Stimulated activated CD4-positive, alpha-beta T cell treated with anti-CD3 and anti-CD28 coated beads, Interleukin-4, amount 100 ng/mL, for 48 hours (primary cell): ENCODE measurements at places on chromosomes 12 and 14.

- no peak for DNase-seq
Measured at GRCh38 chr14:70660967-70661893, 19.5 kb downstream of the TTC9 start.

DNA sequence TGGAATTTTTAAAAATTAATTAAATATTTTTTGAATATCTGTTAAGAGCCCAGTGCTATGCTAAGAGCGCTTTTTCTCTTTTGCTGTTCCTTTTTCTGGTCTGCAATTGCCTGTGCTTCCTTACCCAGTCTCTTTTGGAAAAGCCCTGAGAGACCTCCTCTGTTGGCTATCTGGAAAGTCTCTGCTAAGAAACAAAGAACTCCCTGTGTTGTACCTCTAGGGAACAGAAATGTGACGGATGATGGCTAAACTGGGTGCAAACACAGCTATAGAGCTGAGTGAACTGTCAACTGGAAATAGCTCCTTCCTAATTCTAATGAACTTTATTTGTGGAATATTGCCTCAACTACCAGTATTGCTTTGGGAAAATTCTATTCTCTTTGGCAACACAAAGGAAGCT lies 261.6 kb upstream of the NOVA1 start:
- DNase-seq: no peak

- no peak for DNase-seq
Measured at GRCh38 chr14:35123388-35123703, 994 bp downstream of the PRORP start.

DNA sequence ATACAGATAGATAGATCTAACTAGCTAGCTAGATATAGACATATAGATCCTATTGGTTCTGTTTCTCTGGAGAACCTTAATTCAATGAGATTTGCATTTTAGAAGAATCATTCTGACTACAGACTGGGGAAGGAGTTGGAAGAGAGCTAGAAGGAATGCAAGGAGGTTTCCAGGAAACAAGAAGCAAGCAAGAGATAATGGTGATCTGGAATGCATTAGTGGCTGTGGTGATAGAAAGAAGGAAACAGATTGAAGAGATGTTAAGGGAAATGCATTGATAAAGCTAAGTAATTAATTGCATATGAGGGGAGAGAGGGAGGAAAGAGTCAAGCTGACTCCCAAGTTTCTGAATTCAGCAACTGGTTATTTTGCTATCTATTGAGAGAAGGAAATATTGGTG lies 42.7 kb downstream of the DBX2 start:
- no peak for DNase-seq

DNA sequence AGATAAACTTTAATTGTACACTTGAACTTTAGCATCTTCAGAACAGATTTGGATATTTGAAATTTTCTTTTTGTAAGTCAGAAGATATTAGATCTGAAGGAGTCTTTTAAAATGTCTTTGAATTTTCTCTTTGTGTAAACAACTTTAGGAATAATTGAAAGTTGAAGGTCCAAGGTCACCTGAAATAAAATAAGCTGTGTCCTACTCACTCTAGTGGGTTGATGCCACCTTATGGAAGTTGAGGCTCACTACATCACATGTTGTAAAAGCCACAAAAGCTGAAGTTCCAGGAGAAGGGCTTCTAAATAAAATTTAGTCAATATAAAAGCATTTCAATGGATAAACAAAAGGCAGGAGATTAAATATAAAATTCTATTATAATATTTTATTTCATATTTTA lies 122.0 kb upstream of the ATXN7L3B start:
- no peak for DNase-seq

DNA sequence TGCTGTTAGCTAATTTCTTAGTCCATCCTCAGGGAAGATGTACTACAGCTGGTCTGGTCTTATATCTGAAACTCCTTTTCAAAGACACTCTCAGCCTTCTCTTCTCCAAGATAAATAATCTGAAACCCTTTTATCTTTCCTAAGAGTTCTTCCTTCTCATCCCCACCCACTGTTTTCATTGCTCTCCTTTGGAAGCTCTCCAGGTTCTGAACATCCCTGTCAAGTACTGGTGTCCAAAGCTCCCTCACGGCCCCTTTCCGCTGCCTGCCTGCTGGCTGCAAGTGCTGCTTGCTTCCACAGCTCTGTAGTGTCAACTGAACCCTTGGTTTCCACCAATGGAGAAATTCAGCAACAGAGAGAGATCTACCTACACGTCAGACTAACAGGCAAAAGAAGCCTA lies 6.6 kb upstream of the SLC6A13 start:
- DNase-seq: no peak

- no peak for DNase-seq
Measured at GRCh38 chr12:91178139-91178561, 4.5 kb downstream of the DCN start.

DNA sequence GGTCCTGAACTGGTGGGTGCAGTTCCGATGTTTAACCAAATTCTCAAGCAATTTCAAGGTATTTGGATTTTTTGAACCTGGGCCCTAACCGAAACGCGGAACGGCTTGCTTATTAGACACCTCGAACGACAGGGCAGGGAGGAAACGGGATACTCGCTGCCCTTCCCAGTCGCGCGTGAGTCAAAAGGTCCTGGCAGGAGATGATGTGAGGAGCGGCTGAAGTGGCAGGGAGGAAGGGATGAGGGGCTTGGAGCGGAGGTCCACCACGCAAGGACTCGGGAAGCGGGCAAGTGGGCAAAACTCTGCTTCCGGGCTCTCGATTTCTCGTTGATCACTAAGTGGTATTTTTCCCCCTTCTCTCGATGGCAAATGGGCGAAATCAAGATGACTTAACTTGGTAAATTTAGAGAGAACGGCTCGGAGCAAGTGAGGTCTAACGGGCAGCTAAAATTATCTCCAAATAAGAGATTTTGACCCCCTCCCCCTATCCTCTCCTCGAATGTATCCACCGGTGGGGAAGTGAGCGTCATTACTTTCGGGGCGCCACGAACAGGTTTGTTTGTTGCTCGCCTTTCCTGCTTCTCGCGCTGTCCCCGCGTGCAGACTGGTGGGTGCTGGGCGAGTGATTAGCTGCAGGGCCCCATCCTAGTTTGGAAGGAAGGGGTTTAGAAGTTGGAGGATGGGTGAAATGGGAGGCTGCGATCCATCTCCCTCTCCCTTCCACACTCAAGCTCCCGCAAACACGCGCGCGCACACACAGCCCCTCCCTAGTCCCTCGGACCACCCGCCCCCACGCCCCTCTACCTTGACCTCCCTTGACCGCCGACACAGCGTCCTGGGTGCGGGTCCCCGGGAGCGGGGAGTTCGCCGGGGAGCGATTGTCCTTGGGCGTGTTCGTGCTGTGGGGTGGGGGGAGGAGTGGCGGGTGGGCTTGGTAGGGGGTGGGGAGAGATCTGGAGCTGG lies 986 bp upstream of the NTF3 start:
- no peak for DNase-seq

- no peak for DNase-seq
Measured at GRCh38 chr12:77060883-77061240, 4.5 kb downstream of the E2F7 start.

DNA sequence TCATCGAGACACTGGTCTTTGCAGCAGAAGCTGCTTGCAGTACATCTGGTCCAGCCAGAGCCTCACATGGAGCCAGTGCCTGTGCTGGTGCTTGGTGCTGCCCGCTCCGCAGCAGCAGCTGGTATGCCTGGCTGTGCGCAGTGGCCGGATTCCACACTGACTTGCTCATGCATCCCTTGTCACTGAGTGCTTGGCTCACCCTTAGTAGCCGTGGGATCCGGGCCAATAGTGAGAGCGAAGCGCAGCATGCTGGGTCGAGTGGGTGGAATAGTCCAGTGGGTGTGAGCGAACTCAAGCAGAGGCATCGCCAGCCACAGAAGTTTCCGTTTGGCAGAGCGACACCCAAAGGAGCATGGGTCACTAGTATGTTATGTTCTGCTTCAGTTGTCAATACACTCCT lies 10.1 kb upstream of the FBXO33 start:
- no peak for DNase-seq

- DNase-seq: no peak
Measured at GRCh38 chr14:94941311-94941710, 171.4 kb upstream of the GSC start.

- no peak for DNase-seq
Measured at GRCh38 chr12:127077262-127078045, 1189.5 kb upstream of the TMEM132C start.

GRCh38 chr12:88590851-88591250 lies 10.6 kb upstream of the KITLG start:
- DNase-seq: no peak

- no peak for DNase-seq
Measured at GRCh38 chr14:35821564-35822411, 4.3 kb upstream of the BRMS1L start.

GRCh38 chr14:87698481-87698880 lies 294.5 kb downstream of the GALC start:
- no peak for DNase-seq

GRCh38 chr14:44369401-44370123 lies 137.5 kb downstream of the FSCB start:
- DNase-seq: no peak

DNA sequence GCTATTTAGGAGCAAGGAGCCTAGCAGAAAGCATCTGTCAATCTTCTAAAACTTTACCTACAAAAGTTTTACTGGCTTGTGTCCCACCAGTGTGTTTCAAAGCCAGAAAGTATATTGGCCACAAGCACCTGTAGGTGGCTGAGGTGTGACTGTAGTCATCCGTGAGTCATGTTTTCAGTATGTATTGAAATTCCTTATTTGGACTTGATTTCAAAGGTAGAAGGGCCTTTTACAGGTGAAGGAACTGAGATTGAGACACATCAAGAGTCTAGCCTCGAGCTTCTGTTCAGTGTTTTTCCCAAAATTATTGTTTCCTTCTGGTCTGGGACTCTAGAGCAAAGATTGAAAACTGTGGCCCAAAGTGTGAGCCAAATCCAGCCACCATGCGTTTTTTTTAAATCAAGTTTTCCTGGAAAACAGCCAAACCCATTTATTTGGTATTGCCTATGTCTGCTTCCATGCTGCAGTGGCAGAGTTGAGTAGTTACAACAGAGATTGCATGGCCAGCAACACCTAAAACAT lies 195.3 kb upstream of the BCL2L14 start:
- DNase-seq: no peak

- no peak for DNase-seq
Measured at GRCh38 chr12:68304626-68305025, 27.5 kb downstream of the MDM1 start.

GRCh38 chr12:94100990-94101737 lies 47.2 kb upstream of the PLXNC1 start:
- peak; percentile 72 for DNase-seq

DNA sequence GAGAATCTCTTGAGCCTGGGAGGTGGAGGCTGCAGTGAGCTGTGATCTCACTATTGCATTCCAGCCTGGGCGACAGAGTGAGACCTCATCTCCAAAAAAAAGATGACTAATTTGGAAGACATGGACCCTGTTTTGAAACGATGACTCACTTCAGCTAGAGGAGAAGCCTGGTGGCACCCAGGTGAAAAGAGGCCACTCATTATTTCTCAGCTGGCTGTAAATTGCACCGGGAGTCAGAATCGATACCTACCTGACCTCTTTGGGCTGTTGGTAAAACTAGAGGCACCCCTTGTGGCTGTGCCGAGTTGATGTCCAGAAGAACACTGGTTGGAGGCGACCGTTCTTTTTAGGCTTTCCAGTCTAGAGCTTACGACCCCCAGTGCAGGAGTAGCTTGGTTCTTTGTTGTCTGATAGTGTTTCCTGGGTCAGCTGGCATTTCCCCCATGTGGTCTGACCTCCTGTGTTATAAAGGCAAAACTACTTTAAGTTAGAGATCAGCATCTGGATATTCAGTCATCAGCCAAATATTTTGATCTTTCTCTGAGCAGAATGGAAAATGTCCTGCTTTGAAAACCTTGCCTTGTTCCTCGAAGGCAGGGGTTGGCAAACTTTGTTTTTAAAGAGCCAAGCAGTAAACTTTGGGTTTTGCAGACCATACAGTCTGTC lies 93.2 kb downstream of the CHST11 start:
- DNase-seq: no peak

GRCh38 chr12:110688446-110689280 lies at the start of gene HVCN1:
HVCN1 (minus strand) TSS chr12:110689115; CDS start chr12:110683245, 5,870 bp downstream.
- no peak for DNase-seq

DNA sequence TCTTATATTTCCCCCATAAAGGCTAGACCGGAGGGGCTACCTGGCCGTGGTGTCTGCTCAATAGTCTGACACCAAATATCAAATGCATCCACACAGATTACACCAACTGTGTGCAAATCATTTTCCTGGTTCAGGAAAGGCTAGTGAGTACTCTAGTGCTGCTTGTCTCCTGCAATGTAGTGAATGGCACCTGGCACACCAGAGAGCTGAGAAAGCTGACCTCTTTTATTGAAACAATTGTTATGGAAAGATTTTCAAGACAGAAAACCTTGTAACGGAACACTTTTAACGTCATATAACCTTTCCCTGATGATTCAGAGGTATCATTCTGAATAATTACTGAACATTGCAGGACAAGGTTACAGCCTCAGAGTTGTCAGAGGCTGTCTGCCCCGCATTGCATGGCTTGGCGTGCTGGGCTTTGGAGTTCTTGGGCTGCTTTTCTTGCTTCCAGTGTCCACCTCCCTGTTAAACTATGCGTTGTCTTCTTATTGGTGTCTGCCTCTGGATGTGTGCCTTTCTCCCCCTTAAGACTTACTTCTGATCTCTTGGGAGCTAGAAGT lies 40.7 kb upstream of the HDAC7 start:
- DNase-seq: peak; percentile 38

- DNase-seq: no peak
Measured at GRCh38 chr14:83779266-83779665, 1750.7 kb upstream of the FLRT2 start.

- no peak for DNase-seq
Measured at GRCh38 chr14:24235804-24236688, 3.3 kb downstream of the GMPR2 start.

DNA sequence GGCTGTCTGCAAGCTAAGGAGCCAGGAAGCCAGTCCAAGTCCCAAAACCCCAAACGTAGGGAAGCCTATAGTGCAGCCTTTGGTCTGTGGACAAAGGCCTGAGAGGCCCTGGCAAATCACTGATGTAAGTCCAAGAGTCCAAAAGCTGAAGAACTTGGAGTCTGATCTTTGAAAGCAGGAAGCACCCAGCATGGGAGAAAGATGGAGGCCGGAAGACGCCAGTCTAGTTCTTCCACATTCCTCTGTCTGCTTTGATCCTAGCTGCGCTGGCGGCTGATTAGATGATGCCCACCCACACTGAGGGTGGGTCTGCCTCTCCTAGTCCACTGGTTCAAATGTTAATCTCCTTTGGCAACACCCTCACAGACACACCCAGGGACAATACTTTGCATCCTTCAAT lies 58.5 kb downstream of the CAPS2 start:
- no peak for DNase-seq
